ENCODE measurements at places on chromosomes 4 and X.

- DNase-seq, result peak; percentile 66
Measured at GRCh38 chr4:183905081-183905592, at the start of gene STOX2. TSS of gene STOX2 (plus strand) at chr4:183905307. CDS start at chr4:183906791, 1,484 bp downstream.

DNA sequence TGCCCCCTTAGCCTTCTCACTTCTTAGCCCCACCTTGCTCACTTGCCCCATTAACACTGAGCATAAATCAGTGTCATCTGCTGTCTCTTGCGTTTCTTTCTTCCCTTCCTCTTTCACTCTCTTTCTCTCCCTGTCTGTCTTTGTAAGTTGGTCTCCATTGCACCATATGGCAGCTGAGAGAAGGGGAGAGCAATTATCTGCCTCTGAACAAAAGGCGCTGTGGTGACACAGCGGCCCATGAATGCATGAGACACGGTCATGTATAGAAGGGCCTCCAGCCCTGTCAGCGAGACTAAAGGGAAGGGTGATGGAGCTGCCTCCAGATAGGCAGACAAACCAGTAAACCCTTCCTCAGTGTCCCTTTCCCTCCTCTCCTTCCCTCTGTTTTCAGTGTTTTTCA lies 88.8 kb upstream of the PCDH18 start:
- peak; percentile 79 for DNase-seq

GRCh38 chrX:107324493-107325310 lies 118.3 kb downstream of the DNAAF6 start:
- DNase-seq, result no peak

- no peak for DNase-seq
Measured at GRCh38 chrX:143623657-143624056, 12.2 kb downstream of the SLITRK4 start.

GRCh38 chr4:8616831-8617230 lies 24.3 kb downstream of the CPZ start:
- no peak for DNase-seq

- DNase-seq, result no peak
Measured at GRCh38 chr4:36027203-36027602, 217.1 kb downstream of the ARAP2 start.

GRCh38 chrX:85243155-85243554 lies 424 bp downstream of the SATL1 start:
- DNase-seq, result no peak

DNA sequence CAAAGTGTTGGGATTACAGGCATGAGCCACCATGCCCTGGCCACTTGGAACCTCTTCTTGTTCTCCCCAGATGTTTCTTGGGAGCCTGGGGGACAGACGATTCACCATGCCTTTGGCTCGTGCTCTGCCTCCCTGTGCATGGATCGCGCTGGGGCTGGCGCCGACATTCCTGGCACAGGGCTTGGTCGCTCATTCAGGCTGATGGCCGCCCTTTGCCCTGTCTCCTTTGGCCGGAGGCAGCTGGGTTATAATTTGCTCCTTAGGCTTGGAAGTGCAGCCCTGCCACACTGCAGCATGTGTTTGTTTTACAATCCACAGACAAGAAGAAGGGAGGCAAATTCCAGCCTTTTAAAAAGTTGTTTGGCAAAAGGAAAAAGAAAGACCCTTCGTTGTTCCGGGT lies 115.3 kb downstream of the AASDH start:
- DNase-seq, result no peak

DNA sequence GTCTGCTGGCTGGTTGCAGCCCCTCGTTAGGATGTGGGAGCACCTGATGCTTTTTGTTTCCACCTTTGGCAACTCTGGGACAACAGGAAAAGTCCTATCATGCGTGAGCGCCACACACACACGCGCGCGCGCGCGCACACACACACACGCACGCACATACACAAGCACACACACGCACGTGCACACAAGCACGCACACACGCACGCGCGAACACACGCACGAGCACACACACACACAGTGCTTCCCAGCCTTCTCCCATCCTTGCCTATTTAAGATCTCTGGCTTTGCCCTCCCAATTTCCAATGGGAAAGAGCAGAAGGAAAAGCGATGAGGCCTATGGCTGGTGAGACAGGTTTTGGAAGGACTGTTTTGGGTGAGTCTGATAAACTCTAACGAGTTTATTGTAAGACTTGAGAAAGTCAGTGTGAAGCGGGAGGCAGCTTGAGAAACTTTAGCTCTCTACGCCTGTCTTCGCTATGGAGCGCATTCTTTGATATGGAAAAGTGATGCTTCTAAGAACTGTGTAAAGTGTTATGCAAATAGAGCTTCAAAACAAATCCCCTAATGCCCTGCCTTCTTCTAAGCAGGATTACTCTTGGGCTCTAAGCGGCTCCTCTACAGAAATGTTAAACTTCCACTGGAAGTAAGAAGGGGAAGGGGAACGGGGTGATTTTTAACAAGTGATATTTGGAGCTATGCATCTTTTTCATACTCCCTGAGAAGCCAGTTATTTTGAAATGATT lies 11.8 kb downstream of the SUPT20HL1 start:
- DNase-seq, result no peak

DNA sequence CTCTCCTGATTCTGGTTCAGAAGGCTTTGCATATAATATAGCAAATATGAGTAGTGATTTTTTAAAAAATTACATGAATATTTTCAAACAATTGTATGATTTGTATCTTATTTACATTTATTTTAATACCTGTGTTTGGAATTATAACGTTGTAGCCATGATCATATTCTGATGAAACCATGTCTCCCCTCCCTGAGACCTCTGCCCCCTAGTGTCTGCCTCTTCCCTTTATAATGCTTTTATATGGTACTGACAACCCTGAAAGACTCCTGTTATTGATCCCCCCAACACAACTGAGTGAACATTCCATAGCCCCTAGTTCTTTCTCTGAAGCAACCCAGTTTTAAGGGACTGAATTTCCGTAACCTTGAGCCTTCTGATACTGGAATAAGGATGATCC lies 187.4 kb downstream of the SOX3 start:
- no peak for DNase-seq

GRCh38 chrX:53594354-53594753 lies 92.2 kb downstream of the HUWE1 start:
- DNase-seq, result no peak

DNA sequence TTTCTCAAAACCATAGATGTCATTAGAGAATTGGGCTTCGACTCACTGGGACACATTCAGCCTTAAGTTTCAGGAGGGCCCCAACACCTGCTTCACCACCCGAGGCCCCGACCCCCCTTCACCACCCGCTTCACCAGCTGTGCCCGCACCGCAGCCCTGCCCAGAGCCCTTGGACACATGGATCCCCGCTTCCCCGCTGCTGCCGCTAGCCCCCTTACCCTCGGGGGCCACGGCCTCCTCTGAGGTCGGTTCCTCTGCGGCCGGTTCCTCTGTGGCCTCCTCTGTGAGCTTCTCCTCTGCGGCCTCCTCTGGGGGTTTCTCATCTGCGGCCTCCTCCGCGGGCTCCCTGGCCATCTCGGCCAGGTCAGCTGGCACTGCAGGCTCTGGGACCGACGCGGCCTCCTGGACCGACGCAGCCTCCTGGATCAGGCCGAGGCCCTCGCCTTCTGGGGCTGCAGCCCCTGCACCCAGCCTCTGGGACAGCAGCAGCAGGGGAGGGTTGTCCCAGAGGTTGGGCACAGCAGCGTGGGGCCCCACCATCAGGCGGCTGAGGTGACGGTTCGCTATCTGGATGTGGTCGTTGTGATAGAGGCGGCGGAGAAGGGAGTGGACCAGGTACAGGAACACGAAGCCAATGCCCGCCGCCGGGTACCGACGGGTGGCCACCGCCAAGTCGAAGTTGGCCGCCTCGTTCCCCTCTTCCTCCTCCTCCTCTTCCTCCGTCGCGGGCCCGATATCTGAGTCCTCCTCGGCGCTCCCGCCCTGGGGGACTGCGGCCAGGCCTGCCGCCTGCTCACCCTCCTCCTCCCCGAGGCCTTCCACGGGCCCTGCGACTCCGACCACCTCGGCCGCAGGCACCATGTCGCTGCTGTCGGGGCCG lies 748 bp downstream of the CT47B1 start:
- no peak for DNase-seq

Data from NCI-H1694 treated with DMSO at 0.1 percent for 48 hours (cell line).